ENCODE measurements at places on chromosomes 2 and 18. TPM values are rescaled to one million over a fixed set of nuclear protein-coding genes. Genes with fewer than 3 reads are reported as not detected.

DNA sequence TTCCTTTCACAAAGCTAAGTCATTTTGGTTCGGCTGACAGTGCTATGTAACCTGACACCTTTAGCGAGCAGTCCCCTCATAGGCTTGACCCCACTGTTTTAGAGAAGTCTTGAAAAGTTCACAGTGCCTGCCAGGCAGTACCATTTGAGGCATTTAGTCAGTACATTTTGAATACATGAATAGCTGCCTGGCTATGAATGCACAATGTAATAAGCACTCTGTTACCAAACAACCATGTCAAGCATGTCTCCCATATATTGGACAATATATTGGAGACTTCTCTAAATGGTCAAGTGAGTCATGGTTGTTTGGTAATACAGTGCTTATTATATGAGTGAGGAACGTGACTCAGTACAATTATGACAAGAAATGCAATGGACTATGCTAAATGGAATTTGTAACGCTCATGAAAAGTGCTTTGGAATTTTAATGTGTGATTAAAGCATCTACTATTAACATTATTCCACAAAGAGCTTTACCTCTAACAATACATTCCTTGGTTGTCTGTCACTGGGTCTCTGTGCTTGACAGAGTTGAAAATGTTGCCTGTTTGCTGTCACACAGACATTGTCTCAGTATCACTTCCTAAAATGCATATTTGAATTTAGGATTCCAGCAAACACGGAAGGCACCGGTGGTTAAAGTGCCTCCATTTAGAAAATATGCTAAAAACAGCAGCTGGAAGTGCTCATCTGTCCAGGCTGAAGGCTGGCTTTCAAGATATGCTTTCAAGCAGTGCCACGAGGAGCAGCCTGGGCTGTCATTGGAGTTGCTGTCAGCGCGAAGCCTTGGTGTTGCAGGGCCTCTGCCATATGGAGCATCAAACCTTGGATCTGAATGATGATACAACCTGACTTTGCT is 458.6 kb downstream of the FBXO15 start:
- DNase-seq = no peak

DNA sequence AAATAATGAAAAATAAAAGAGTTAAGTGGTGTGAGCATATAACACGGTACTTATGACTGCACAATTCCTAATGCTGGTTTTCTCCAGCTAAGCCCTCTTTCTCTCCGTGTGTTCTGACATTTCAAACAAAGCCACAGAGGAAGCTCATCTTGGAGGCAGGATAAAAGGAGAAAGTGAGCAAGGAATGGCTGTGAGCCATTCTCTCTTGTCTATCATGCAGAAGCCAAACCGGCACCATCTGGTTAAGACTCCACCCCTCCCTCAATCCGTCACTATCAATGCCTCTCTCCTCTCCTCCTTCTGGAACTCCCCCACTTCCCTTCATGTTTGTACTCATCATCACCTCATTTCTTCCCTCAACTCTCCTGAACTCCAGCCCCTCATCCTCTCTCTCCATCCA is 210.4 kb downstream of the TMEM163 start:
- no peak for DNase-seq

DNA sequence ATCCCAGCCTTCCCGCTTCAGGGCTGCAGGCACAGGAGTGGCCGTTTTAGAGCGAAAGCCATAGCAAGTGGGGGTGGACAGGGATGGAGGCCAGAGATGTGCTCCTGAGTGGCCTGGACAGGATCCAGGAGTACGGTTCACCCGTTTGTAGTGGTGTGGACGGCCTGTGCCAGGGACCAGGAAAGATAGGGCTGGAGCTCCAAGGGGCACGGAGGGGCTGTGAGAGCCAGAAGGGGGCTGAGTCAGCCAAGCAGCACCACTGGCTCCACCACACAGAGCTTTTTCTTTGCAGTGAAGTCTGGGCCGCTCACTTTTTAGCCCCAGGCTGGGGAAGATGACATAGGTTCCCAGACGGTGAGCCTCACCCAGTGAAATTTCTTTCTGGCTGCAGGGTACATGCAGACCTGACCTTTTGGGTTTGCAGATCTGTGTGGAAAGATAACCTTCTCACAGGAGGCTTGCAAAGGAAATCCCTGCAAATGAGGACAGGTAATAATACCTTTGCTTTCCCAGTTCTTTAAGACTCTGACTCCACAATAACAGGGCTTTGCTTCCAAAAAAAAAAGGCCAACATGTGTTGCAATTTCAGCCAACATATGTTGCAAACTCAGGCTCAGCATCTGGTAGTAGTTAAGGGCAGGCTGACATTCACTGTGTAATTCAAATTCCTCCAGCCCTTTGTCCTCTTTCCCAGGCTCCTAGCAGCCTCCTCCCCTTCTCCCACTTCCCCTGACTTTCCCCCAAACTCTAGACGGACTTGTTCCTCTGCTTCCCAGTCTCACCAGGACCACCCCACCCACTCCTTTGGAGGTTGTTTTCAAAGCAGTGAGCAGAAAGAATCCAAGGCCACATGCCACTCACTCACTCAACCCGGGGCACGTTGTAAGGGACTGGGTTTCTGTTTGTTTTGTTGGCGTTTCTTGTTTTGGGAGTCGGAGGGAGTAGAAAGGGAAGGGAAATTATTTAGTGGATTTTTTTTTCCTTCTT is 20.3 kb upstream of the LAPTM4A start:
- no peak for DNase-seq

DNA sequence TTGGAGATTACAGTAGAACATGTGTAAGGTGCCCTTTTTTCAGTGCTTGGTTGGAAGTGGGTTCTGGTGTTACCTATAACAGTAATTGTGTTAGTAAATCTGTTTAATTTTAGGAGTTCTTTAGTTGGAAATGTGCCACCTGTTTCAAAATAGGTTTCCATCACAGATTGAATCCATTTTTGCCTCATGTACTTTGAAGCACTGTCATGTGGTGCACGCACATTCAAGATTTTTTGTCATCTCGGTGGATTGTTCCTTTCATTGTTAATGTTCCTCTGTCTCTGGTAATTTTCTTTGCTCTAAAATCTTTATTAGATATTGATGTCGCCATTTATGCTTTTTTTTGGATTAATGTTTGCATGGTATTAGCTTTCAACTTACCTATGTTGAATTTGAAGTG is 1.3 kb downstream of the ATP9B start:
- DNase-seq = no peak

DNA sequence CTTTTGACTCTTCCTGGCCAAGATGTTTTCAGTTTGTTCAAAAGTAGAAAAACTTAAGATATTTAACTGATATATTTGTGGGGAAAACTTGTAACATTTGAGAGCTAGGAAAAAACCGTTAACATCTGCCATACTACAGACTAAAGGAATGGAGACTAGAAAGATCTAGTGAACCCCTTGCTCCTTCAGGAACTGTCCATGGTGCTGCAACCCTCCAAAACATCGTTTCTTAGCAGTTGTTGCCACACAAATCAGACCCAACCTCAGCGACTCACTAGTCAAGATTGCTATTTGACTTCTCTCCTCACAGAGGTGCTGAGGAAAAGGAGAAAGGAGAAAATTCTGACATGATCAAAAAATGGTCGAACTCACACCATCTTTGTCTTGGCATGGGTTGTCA is 393.8 kb upstream of the LYPD1 start:
- DNase-seq = no peak

The SCN9A gene
- total RNA-seq = 3.1 TPM

The FLACC1 gene
- 4.4 TPM for total RNA-seq

Data from ureter (tissue), 1 donor.